ENCODE measurements at places on chromosomes 2 and 18.

DNA sequence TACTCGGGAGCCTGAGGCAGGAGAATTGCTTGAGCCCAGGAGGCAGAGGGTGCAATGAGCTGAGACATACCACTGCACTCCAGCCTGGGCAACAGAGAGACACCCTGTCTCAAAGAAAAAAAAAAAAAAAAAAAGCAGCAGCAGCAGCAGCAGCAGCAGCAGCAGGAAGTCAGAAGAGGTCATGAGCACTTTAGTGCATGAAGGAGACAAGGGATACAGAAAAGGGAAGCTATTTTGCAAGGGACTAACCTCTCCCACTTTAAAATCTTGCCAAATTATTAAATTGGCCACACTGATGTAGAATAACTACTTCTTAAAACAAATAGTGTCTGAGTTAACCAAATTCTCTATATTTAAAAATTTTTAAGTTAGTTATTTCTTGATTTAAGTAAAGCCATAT, 113.4 kb upstream of the PDE1A start:
- no peak for DNase-seq

GRCh38 chr2:37376421-37377186, 32.2 kb downstream of the QPCT start:
- no peak for DNase-seq

DNA sequence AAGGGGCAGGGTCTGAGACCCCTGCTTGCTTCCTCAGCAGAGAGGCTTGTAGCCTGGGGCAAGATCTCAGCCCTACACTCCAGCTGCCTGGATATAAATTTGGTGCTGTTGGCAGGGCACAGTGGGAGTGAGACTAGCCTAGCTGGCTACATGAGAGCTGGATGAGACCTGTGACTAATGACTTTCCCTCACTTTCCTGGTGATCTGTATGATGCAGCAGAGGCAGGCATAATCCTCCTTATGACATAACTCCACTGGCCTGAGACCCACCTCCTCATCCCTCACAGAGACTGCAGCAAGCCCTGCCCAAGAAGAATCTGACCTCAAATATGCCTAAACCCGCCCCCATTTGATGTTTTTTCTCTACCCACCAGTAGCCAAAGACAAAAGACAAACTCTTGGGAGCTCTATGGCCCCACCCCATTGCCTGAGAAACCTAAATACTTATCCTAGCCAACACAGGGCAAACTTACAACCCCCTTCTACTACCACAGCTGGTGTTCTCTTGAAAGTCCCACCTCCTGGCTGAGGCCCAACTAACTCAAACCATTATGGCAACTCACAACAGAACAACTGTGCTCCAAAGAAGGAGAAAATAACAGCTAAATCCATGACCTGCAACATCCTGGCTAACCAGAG, 102.7 kb downstream of the NR4A2 start:
- no peak for DNase-seq

DNA sequence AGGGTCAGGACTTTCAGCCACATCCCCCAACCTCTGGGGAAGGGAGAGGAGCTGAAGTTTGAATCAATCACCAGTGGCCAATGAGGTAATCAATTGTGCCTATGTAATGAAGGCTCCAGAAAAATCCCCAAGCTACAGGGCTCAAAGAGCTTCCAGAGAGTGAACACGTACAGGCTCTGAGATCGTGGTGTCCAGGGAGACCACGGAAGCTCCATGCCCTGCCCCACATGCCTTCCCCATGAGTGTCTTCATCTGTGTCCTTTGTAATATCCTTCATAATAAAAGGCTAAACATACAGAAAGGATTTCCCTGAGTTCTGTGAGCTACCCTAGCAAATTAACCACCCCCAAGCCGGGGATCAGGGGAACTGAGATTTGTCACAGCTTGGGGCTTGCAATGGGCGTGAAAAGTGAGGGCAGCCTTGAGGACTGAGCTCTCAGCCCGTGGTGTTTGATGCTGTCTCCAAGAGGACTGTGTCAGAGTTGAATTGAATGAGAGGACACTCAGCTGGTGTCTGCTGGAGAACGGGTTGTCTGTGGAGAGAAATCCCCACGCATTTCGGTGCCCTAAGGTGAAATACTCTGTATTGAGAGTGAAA, 25.5 kb upstream of the TUBB6 start:
- no peak for DNase-seq

GRCh38 chr18:53153800-53154199, 813.8 kb downstream of the DCC start:
- no peak for DNase-seq

Measured in stimulated activated CD8-positive, alpha-beta memory T cell treated with anti-CD3 and anti-CD28 coated beads, Interleukin-7, amount 100 ng/mL, for 48 hours (primary cell).